ENCODE measurements at places on chromosomes 2 and 18.
A peak's percentile ranks its signal among the peaks of the same experiment; 100 is the strongest.

DNA sequence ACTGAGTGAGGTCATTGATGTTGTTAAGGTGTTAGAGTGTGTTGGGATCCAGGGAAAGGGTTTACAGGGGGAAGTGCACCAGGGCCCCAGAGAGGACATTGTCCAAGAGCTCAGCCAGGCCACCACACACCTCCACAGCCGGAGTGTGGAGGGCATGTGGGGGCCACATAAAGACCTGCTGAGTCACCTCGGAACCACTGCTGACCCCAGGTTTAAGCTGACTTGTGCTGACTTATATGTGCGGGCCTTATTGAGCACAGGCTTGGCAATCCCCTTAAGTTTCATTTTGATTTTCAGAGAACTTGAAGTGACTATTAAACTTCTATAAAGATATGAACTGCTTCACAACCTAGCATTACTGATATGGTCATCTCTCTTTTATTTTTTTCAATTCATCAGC lies 166.2 kb upstream of the MAP3K20 start:
- DNase-seq = no peak

- no peak for DNase-seq
Observed at GRCh38 chr2:151681051-151681450, 53.2 kb downstream of the NEB start.

DNA sequence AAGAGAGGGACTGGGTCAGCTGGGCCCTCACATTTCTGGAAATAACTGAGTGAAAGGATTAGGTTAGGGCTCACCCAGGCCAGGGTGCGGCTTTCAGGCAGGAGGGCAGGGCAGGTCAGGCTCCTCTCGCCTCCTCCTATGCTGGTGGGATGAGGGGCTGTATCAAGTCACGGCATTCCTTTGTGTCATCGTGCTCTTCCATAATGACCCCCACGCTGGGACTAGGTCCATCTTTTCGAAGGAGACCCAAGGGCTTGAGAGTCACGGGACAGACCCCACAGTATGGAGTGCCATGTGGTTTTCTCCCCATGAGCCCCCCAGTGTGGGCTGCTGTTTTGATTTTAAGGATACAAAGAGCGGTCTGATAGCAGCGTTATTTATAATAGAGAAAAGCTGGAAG lies 137.8 kb upstream of the COPS8 start:
- no peak for DNase-seq

DNA sequence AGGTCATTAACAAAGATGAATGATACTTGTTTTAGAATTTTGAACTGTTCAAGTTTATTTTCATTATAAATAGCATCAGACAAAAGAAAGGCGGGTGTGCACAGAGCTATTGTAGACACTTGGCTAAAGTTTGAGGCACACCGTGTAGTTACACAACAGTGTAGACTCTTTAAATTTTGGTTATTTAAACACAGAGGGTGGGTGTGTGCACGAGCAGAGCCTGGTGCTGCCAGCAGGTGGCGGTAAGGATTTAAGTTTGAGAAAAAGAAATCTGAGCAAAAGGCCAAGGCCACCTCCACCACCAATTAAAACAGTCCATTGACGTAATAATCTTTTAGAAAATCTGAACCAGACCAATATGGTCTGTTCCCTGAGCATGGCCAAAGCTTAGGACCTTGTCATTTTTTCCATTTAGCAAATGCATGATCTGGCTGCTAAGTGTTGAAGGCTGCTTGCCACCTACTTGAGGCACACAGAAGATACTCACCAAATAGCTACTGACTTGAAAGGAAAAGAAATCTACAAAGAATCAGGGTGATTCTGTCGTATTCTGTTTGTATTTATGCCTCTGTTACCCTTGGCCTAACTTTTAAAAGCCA lies 14.3 kb downstream of the COPS7B start:
- DNase-seq = peak; percentile 63

Data from hematopoietic multipotent progenitor cell treated with erythropoietin and hydrocortisone succinate and interleukin-3 and kit ligand, for 6 days (in vitro differentiated cells).